ENCODE measurements at places on chromosomes 5 and 9.

DNA sequence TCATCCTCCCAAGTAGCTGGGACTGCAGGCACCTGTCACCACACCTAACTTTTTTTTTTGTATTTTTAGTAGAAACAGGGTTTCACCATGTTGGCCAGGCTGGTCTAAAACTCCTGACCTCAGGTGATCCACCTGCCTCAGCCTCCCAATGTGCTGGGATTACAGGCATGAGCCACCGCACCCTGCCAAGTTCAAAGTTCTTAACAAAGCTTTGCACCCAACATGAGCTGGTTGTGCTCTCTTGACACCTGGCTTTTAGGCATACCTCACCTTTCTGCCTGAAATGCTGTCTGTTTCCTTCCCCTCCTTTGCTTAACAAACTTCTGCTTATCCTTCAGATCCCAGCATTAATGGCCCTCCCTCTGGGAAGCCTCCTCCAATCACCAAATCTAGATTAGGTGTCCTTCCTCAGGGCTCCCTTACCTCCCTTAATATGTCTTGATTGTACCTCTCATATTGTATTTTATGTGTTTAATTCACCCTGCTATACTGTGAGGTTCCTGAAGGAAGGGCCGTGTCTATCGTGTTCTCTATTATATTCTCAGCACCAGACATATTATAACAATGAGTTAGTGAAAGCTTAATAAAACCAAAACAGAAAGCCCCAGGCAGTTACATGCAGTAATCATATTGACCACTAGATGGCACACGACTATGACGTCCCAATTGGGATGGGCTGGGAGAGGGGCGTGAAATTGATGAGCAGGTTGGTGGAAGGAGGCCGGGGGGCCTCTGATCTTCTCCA, 62.9 kb upstream of the PPARGC1B start:
- peak; percentile 54 for DNase-seq

DNA sequence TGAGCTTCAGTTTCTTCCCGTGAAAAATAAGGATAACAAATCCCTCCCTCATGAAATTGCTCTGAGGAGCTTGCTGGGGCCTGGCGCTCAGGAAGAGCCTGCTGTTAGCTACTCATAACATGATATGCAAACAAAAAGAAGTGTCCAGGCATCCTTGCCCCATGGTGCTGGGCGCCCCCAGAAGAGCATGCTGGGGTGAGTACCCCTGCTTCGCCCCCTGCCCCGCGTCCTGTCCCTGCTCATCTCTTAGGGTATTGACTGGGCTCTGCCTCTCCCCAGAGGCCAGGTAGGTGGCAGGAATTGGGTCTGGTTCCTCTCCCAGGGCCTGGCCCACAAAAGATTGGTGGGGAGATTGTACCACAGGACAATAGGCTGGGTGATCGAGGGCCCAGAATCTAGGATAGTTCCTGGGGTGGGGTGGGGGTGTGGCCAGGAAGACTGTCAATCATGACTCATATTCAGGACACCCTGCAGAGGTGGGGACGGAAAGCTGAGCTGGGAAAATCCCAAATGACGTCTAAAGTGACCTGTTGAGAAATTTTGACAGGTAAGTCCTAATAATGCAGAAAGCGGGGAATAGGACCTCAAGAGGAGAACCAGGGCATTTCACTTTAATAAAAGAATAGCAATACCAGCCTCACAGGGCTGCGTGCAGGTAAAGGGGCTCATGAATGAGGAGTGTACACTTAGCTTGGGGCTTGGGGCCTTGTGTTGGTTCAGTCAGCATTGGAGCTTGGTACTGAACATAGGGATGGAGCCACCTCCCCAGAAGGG, 8.9 kb downstream of the PITX1 start:
- DNase-seq: no peak

DNA sequence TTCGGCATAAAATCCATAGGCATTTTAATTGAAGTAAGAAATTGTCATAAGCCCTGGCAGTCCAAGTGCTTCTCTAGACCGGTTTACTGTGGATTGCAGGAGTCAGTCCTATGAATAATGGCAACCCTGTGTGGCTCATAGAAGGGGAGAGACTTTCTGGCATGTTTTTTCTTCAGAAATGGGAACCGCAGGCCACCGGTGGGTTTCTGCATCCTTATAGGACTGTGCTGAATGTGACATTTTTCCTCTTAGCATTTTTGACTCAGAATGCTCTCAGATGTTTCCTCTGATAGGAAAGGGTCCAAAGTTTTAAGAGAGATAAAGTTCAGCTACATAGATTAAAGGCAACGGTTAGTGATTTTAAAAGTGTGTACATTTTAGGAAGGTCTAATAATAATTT, 6.3 kb downstream of the DAPK1 start:
- DNase-seq: no peak

- no peak for DNase-seq
Measured at GRCh38 chr5:169941542-169941941, 38.8 kb downstream of the INSYN2B start.

DNA sequence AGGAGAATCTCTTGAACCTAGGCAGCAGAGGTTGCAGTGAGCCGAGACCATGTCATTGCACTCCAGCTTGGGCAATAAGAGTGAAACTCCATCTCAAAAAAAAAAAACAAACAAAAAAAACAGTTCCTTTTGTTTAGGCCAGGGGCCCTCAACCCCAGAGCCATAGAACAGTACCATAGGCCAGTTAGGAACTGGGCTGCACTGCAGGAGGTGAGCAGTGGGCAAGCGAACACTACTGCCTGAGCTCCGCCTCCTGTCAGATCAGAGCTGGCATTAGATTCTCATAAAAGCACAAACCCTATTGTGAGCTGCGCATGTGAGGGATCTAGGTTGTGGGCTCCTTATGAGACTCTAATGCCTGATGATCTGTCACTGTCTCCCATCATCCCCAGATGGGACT, 49.1 kb upstream of the SUB1 start:
- DNase-seq: no peak

DNA sequence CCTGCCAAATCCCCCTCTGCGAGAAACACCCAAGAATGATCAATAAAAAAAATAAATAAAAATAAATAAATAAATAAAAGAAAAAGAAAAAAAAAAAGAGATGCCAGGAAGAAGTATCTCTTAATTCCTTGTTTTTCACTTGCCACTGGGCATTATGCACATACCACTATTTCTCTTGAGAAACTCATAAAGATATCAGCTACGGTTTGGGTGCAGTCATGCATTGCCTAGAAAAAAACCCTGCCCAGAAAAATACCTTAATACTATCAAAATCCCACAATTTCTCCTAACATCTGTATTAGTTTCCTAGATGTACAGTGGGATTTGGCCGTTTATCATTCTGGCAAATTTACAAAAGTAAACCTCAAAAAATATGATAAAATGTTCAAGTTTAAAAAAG, 22.5 kb downstream of the DTWD2 start:
- no peak for DNase-seq

- no peak for DNase-seq
Measured at GRCh38 chr5:73337586-73338255, 110.9 kb downstream of the FOXD1 start.

- peak; percentile 42 for DNase-seq
Measured at GRCh38 chr5:172052450-172053236, 46.2 kb upstream of the FBXW11 start.
